ENCODE measurements at places on chromosomes 6 and 20. TPM values are rescaled to one million over a fixed set of nuclear protein-coding genes. Genes with fewer than 3 reads are reported as not detected.
A peak's percentile ranks its signal among the peaks of the same experiment; 100 is the strongest.

Gene FUT9
- 97.0 TPM for total RNA-seq

Gene SIRPA
- 3.9 TPM for total RNA-seq

Gene PPP1R14C
- 61.3 TPM for total RNA-seq

Gene CDSN
- not detected for total RNA-seq

Gene PRRC2A
- total RNA-seq: 31.7 TPM

Gene LRRC73
- total RNA-seq: 2.7 TPM

Gene SLC44A4
- not detected for total RNA-seq

- DNase-seq: no peak
Measured at GRCh38 chr6:127554435-127555006, 22.5 kb upstream of the C6orf58 start.

GRCh38 chr6:132530293-132530974, 7.6 kb upstream of the TAAR9 start:
- peak; percentile 4 for DNase-seq

DNA sequence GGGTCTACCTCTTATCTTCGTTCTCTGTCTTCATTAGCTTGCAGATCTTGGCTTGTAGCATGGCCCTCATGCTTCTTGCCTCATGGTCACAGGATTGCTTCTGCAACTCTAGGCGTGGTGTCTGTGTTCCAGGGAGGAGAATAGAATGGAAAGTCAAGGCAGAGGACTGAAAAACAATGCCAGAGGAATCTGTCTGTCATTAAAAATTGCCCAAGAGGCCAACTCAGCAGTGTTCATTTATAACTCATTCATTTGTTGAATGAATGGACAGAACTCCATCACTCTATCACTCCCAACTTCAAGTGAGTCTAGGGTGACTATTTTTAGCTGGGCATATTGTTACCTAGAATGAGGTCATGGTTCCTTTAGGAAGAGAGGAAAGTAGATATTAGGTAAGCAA, 179.6 kb downstream of the UST start:
- DNase-seq: no peak

DNA sequence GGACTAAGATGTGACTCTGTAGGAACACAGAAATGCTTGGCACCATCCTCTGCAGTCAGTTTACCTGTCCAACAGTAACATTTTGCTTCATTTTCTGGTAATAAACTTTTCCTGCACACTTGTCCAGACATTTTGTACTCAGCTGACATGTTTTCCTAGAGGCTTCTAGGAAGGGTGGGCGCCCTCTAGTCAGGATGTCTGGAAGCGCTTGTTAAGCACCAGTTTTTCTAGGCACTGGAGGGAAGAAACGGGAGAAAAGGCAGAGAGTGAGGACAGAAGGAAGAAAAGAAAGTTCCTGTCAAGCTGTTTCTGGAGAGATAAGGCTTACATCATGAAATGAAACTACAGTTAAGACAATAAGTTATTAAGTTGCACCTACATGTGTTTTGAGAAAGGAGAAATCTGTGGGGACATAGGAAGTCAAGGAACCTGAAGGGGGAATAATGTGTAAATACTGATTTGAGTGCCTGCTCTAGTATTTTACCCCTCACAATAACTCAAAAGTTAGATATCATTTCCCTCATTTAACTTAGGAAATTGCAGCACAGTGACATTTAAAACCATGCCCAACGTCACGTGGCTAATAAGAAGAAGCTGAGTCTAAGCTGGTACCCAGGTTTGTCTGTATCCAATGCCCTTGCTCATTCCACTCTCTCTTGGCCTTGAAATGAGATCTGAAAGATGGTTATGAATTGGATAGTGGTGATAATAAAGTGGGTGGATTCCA, 42.7 kb upstream of the TNFRSF21 start:
- no peak for DNase-seq

DNA sequence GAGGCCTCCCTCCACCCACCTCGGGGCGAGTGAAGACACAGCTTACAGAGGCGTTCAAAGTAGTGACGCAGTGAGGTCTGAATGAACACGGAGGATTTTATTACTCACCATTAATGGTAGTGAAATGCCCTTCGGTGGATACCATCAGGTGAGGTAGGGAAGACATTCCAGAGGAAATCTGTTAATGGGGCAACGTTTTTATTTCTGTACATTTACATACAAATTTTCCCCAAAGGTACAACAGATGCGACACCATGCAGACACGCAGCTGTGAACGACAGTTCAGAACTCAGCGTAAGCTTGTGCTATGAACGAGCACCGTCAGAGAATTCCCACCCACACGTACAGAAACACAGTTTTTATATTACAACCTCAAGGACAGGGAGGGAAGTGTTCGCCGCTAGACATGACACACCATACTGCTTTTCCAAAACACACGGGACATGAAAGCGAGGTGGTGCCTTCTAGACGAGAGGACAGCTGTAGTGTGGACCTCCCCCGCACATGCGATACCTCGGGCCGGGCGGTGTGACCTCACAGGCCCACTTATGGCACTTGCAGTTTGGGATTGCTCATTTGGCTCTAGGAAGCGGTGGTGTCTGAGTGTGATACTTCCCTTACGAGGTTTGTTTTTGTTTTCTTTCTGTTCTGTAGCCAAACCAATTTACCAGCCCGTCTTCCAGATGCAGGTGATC, 10.7 kb downstream of the PSMG4 start:
- no peak for DNase-seq

- DNase-seq: no peak
Measured at GRCh38 chr6:158064725-158065251, 83.1 kb downstream of the SYNJ2 start.

GRCh38 chr6:24861934-24862333, 63.2 kb upstream of the ARMH2 start:
- DNase-seq: no peak

DNA sequence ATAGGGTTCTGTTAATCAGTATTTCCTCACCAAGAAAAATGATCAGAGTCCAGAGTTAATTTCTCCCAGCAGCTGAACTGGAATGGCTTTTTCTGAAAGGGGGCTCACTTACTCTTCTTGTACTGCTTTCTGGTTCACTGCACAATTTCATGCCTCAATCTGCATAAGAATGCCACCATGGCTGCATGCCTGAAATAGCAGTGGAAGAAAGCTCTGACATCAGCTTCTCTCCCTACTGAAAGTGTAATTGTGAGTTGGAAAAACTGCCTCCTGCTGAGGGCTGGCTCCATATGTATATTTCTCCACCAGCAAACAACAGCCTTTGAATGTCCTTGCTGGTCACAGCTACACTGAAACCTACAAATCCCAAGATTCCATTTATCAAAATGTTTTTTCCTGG, 1027.2 kb upstream of the GJE1 start:
- DNase-seq: no peak

- no peak for DNase-seq
Measured at GRCh38 chr6:84447651-84448050, 220.2 kb upstream of the CEP162 start.

GRCh38 chr20:9323622-9324021, 190.8 kb upstream of the LAMP5 start:
- no peak for DNase-seq

DNA sequence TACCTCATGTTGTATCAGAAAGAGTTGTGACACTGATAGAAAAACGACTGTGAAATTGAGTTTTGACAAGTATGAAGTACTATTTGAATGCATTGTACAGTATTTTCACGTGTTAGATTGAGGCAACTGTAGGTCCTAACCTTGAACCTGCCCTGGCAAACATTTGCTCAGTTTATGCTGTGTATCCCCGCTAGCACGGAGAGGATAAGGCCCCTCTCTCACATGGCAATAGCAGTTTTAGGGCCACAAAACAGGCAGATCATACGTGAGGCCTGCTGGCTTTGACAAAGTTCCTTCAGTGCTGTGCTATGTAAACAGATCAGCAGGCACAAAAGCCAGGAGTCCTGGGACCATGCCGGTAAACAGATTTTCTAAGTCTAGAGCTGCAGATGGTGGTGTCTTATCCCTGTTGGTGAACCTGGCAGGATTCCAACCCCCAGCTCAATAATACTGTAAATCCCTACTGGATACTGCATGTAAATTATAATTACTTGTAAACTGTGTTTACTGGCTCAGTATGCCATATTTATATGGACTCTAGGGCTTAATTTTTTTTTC, 23.8 kb upstream of the FAM217A start:
- DNase-seq: no peak

DNA sequence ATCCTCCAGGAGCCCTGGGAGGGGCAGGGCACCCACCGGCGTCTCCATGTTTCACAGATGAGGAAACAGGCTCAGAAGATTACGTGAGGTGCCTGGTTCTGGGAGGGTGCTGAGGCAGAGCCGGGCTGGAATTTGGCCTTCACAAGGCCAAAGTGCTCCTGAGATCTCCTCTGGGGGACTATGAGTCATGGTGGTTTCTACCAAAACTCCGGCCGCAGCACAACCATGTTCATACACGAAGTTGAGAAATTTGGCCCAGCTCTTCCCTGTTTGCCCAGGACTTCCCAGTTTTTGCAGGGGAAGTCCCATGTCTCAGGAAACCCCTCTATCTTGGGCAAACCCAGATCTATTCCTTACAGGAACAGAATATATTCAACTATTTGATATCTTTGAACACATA, 172.9 kb upstream of the CDYL start:
- DNase-seq: no peak

GRCh38 chr20:10307359-10307735, 88.7 kb downstream of the SNAP25 start:
- no peak for DNase-seq

DNA sequence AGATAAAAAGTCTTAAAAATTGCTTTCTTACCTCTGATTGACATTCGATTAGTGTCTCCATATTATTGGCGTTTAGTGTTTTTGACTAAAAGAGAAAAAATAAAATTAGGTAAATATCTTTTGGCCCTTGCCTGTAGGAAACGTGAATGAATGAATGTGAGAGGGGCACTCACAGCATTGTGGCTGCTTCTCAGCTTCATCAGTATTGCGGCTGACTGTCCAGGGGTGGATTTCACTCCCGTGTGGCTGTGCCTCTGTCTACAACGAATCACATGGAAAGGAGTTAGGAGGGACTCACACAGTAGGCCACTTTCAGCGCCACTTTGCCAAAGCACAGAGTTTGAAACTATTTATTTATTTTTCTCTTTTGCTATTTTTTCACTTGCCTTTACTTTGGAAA, 844 bp downstream of the TAGAP start:
- no peak for DNase-seq

- no peak for DNase-seq
Measured at GRCh38 chr6:12291839-12292604, 1.9 kb downstream of the EDN1 start.

- DNase-seq: no peak
Measured at GRCh38 chr20:18243802-18244201, 44.5 kb upstream of the ZNF133 start.

DNA sequence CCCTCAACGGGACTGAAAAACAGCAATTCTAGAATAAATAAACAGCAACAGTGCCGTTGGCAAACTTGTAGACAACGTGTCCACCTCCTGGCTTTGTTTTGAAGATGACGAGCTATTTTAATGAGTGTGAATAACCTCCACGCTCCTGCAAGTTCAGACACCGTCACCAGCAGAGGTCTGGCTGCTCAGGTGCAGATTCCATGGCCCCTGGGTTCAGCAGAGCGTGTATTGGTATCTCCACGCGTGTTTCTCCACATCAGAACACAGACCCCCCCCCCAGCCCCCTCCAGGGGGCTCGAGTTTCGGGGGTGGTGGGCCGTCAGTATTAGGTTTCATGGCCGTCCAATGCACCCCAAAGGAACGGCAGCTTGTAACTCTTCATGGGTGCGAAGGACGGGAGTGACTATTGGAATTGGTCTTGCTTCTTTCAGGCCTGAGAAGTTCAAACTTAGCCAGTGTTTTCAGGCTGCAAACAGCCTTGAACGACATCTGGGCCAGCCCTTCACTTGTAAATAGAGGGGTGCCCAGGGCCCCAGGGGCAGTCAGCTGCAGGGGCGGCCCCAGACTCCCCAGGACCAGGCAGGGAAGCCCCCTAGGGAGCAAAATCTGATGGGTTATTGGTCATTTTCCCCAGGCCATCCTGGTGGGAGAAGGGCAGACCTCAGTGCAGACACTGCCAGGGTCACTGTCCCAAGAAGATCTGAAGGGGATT, 308.6 kb downstream of the TAF4 start:
- DNase-seq: no peak

DNA sequence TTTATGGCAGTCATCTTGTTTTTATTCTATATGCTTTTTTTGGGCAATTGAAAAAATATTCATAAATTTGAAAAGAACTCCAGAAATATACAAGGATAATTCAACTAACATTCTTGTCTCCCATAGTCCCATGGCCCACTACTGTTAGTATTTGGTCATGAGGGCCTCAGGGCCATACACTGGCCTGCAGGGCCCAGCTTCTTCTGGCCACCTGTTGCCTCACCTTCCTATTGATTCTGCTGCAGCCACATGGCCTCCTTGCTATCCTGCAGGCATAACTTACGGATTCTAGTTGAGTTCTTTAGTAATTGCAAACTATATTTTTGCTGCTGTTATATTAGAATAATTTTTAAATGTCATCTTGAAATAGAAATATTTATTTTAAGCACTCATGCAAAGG, 72.6 kb downstream of the SCAND1 start:
- no peak for DNase-seq

GRCh38 chr6:169173532-169174268, 79.9 kb downstream of the THBS2 start:
- DNase-seq: no peak
